Smooth muscle cell of the pulmonary artery (primary cell): ENCODE measurements at places on chromosomes 16 and 17. TPM values are rescaled to one million over a fixed set of nuclear protein-coding genes. Genes with fewer than 3 reads are reported as not detected.

Gene SLC5A11
- total RNA-seq: not detected in 2 replicates

Gene TMEM186
- 6.5 and 6.6 TPM in 2 replicates for total RNA-seq

Gene SLC5A2
- 0.03 and 0.07 TPM in 2 replicates for total RNA-seq

Gene ALDH3A2
- total RNA-seq: 124 and 132 TPM in 2 replicates

Gene P2RX1
- total RNA-seq: 0.30 and 0.65 TPM in 2 replicates

Gene CCL8
- total RNA-seq: 0.20 and 0.26 TPM in 2 replicates

Gene TERB1
- total RNA-seq: 0.07 TPM in 1 of 2 replicates, not detected in the other

Gene PIK3R6
- total RNA-seq: not detected in 2 replicates

Gene TOX3
- total RNA-seq: not detected in 2 replicates

Gene MRC2
- 641 and 900 TPM in 2 replicates for total RNA-seq

Gene ATP6V0A1
- 98.5 and 104 TPM in 2 replicates for total RNA-seq

Gene FLYWCH2
- total RNA-seq: 42.1 and 44.4 TPM in 2 replicates

Gene NPIPB2
- 5.2 and 7.3 TPM in 2 replicates for total RNA-seq

Gene HOXB6
- 2.3 and 3.0 TPM in 2 replicates for total RNA-seq

Gene KRT31
- not detected in 2 replicates for total RNA-seq

Gene SMARCE1
- 46.6 and 56.6 TPM in 2 replicates for total RNA-seq

Gene KRTAP9-2
- not detected in 2 replicates for total RNA-seq

Gene SEZ6L2
- 65.5 and 78.6 TPM in 2 replicates for total RNA-seq

Gene ACSM2B
- not detected in 2 replicates for total RNA-seq

Gene TBC1D3
- total RNA-seq: not detected in 2 replicates

Gene KRT40
- total RNA-seq: not detected in 2 replicates

Gene LRRC37A
- total RNA-seq: 1.6 and 3.7 TPM in 2 replicates

Gene C16orf82
- total RNA-seq: not detected in 2 replicates

Gene CRHR1
- not detected in 2 replicates for total RNA-seq

Gene AATF
- 19.4 and 24.6 TPM in 2 replicates for total RNA-seq

Gene CCDC200
- not detected in 2 replicates for total RNA-seq

Gene PTGES3L
- total RNA-seq: 0.07 and 0.23 TPM in 2 replicates

Gene ARL4D
- total RNA-seq: 22.0 and 22.2 TPM in 2 replicates

Gene RTN4RL1
- 0.23 and 0.46 TPM in 2 replicates for total RNA-seq

Gene TM4SF5
- not detected in 2 replicates for total RNA-seq
